Fibroblast of lung (primary cell): ENCODE measurements at places on chromosomes 16 and 17. TPM values are rescaled to one million over a fixed set of nuclear protein-coding genes. Genes with fewer than 3 reads are reported as not detected.

DNA sequence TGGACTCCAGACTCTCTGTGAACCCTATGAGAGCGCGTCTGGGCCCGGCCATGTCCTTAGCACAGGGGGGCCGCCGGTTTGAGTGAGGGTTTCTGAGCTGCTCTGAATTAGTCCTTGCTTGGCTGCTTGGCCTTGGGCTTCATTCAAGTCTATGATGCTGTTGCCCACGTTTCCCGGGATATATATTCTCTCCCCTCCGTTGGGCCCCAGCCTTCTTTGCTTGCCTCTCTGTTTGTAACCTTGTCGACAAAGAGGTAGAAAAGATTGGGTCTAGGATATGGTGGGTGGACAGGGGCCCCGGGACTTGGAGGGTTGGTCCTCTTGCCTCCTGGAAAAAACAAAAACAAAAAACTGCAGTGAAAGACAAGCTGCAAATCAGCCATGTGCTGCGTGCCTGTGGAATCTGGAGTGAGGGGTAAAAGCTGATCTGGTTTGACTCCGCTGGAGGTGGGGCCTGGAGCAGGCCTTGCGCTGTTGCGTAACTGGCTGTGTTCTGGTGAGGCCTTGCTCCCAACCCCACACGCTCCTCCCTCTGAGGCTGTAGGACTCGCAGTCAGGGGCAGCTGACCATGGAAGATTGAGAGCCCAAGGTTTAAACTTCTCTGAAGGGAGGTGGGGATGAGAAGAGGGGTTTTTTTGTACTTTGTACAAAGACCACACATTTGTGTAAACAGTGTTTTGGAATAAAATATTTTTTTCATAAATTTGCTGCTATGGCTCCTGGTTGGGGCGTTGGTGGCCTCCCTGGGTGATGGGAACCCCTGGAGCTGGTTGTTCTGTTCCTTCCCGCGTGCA lies 23.1 kb downstream of the STAT5A start:
- peak; percentile 97 for DNase-seq

DNA sequence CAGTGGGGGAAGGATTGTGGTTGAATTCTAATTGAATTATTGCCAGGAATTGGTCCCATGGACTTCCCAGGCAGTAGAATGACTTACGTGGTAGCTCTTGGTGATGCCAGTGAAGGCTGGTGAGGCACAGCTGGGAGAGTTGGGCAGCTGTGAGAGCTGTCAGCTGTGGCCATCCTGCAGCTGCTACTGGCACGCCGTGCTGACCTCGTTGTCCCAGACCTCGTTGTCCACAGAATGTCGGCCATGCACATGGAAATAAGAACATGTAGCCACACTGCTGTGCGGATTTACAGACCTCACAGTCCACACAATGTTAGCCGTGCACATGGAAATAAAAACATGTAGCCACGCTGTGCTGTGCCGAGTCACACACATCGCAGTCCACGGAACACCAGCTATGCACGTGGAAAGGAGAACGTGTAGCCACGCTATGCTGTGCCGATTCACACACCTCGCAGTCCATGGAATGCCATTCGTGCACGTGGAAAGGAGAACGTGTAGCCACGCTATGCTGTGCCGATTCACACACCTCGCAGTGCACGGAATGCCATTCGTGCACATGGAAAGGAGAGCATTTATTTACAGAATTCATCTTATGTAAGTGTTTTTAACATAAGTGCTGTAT lies 59.2 kb downstream of the BANP start:
- no peak for DNase-seq

Gene SOX15
- total RNA-seq = under 0.01 and 0.50 TPM in 2 replicates

Gene ABCC11
- under 0.01 and 0.17 TPM in 2 replicates for total RNA-seq

GRCh38 chr16:50478075-50478772 lies 70.0 kb upstream of the NKD1 start:
- DNase-seq = no peak
